ENCODE measurements at places on chromosomes 1 and 21.

DNA sequence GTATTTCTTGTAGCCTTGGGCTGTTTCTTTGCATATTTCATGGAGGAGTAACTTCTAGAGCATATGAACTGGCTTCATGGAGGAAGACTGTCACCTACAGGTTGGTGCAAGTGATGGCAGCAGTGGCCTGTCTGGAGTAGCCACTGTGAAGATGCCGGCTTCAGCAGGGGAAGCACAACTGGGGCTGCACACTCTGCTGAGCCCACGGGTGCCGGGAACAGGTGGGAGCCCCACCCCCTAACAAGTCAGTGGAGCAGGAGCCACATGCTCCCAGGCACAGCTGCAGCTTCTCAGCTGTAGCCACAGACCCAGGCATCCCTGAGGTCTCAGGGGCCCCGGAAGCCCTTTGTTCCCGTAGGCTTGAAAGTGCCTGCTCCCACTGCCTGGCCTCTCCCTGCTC, 43.2 kb upstream of the C1orf185 start:
- no peak for DNase-seq

DNA sequence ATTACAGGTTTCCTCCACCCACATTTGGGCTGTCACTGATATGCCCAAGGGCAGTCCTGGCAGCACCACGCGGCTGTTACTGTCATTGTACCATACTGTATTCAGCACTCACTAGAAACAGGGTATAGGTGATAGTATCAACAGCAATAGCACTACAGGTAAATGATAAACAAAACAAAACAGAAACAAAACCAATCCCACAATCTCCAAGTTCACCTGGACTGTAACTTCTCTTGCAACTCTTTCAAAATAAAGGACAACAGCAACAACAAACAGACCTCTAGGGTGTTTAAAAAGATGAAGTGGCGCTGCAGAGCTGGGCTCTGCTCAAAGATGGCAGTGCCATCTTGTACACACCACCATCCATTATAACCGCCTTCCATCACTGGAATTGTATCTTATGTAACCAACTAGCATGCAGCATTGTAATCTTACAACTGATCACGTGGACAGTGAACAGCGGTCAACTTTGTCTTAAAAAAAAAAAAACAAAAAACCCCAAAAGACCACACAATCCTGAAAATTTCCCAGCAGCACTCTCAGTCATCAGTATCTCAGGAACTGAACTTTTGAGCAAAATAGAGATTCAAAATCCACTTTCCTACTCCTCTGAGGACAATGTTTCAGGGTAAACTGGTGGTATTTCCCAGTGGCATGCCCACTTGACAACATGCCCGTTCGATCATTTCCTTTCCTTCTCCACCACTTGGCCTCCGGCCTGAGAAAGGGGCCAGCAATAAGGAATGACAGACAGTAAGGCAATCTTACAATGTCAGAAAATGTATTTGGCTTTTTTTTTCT, 3.8 kb downstream of the IRF2BP2 start:
- peak; percentile 54 for DNase-seq

DNA sequence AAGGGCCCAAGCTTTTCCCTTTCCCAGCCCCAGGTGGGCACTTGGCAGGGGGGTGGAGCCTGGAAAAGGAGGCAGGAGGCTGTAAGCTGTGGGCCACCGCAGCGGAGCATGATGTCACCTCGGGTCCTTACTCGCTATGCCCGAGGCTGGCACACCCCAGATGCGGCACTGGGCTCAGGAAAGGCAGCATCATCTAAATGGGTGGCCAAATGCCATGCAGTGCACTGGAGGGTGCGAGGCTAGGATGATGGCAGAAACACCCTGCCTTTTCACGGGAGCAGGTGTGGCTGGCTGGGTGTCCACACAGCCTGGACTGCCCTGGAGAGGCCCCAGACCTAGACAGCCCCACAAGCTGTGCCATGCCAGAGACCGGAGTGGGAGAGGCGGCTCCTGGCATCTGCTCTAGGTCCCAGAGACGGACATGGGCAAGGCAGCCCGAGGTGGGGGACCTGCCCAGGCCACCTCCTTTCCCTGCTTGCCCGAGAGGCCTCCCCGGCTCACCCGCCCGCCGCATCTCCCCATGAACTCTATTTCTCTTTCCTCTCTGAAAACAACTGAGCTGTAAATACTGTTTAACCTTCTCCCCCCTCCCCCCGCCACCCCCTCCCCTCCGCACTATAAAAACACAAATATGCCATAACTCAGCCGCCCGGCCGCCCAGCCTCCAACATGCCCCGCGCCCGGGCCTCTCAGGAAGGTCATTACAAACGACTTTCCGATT, 124.7 kb downstream of the CASZ1 start:
- no peak for DNase-seq

DNA sequence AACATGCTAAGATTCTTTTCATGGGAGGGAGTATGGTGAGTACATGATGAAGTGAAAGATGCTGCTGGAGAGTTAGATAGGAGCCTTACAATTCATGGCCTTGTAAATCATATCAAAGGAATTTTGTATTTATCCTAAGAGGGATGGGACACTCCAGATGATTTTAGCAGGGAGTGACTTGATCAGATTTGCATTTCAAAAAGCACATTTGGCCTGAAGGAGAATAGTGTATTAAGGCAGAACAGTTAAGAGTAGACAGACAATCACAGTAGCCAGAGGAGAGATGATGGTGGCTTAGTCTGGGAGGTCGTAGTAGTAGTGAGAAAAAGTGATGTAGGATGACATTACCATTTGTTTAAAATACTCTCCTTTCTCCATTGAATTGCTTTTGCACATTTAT, 48.8 kb downstream of the SYCP1 start:
- DNase-seq, result no peak

DNA sequence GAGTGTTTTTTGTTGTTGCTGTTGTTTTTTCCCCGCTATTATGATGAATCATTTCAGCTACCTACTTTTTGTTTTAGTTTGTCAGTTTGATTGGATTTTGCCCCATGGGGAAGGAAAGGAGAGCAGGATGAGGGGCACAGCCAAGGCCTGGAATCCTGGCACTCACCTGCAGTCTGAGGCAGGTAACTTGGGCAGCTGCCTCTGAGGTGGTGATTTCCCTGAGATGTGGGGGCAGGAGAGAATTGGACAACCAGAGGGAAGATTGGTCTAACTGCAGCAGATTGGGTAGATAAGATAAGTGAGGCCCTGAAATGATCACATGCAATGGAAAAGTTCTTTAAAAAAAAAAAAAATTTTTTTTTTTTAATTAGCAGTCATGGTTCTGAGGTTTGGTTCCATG, 1.5 kb upstream of the LAX1 start:
- DNase-seq, result no peak

DNA sequence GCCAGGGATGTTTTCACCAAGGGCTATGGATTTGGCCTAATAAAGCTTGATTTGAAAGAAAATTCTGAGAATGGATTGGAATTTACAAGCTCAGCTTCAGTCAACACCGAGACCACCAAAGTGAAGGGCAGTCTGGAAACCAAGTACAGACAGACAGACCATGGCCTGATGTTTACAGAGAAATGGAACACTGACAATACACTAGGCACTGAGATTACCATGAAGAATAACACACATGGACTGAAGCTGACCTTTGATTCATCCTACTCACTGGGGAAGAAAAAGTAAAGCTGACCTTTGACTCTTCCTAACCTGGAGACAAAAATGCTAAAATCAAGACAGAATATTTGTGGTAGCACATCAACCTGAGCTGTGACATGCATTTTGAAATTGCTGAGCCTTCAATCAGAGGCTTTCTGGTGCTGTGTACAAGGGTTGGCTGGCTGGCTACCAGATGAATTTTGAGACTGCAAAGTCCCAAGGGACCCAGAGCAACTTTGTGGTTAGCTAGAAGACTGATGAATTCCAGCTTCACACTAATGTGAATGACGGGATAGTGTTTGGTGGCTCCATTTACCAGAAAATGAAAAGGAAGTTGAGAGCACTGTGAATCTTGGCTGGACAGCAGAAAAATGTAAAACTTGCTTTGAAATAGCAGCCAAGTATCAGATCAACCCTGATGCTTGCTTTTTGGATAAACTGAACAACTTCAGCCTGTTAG, 190.4 kb upstream of the KCTD3 start:
- no peak for DNase-seq

GRCh38 chr21:38460171-38460742, 38.0 kb downstream of the ERG start:
- DNase-seq, result no peak

DNA sequence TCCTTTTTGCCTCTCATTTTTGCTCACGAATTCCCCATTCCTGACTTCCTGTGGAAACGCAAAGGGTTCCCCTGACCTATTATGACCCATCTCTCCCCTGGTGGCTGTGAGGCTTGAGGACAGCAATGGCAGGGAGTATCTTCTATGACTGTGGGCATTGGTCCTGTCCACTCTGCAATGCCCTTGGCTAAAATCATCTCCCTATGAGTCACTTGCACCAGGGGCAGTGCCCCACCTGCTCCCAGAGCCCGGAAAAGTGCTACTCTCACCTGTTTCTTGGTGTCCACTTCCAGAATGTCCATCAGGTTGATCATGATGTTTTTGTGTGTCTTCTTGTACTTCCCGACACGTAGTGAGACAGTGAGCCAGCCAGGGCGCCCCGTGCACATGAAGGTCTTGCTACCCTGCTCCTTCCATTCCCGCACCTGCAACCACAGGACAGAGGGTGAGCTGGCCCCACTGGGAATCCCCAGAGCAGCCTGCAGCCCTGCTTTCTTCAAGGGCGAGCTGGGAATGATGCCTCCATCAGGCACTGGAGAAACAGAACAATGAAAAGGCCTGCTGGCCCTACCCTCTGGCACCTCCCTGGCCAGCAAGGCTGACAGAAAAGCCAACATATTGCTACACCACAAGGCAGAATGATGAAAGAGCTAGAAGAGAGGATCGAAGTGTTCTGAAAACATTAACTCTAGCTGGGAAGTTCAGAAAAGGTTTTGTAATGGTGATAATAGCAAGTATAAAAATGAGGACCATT, 3.5 kb downstream of the DHCR24 start:
- DNase-seq, result no peak

DNA sequence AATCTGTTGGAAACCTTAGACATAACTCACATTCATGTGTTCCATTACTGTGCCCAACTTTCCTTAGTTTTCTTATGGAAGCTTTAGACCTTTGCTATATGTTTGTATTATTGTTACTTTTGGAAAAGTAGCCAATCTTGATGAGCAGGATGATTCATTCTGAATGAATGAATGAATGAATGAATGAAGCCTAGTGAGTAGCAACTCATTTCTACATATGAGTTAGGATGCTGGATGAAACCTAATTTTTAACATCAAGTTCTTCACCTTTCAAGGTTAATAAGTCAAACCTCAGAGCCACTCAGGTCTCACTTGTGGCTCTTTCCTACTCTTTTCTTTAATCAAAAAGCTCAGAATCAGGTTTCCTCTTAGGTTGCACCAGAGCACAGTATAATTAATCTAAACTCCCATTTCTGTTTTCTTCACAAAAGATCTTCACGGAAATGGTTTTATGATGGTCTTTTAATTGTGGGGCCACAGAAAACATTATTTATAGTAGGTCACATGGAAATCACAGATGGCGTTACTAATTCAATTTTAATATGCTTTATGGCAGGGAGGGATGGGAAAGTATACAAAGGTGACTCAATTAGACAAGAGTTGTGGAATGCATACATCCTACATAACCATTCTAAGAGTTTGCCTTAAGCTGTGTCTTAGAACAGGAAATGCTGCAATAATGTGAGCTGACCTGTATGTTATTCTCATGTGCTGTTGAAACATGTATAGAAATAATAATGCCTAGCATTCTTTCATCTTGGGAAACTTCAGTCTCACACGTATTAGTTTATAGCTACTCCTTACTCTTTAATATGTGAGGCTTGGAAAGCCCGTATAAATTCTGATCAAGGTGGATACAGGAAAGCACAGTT, 4.5 kb upstream of the DDX59 start:
- DNase-seq, result no peak

DNA sequence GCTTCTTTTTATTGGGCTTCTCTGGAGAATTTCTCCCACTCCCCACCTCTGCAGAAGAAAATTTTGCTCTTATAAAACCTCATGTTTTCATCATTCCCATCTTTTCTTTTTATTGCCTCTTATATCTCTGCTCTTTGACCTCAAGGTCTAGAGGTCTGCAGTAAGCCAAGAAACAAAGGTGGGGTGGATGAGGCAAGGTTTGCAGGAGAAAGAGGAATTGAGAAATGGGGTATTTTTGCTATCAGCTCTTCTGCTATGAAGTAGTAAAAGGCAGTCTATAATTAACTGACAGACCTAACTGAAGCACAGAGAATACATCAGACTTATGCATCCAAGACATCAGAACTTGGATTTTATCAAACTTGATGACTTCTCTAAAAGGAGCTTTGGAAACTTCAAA, 22.9 kb downstream of the SYT11 start:
- DNase-seq, result no peak

DNA sequence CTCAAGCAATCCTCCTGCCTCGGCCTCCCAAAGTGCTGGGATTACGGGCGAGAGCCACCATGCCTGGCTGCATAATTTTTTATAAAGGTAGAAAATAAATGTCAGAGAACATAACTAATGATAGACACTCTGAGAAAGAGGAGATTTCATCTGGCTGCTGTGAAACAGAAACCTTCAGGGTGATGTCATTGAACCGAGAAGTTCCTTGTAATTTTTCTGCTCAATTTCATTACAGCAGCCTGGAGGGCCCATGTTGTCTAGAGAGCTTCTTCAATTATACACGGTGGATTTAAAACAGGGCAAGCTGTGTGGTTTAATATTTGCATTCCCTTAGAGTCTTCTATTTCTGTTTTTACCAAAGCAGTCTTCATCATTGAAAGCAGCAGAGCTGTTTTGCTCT, 64.3 kb upstream of the MORC3 start:
- DNase-seq, result no peak

DNA sequence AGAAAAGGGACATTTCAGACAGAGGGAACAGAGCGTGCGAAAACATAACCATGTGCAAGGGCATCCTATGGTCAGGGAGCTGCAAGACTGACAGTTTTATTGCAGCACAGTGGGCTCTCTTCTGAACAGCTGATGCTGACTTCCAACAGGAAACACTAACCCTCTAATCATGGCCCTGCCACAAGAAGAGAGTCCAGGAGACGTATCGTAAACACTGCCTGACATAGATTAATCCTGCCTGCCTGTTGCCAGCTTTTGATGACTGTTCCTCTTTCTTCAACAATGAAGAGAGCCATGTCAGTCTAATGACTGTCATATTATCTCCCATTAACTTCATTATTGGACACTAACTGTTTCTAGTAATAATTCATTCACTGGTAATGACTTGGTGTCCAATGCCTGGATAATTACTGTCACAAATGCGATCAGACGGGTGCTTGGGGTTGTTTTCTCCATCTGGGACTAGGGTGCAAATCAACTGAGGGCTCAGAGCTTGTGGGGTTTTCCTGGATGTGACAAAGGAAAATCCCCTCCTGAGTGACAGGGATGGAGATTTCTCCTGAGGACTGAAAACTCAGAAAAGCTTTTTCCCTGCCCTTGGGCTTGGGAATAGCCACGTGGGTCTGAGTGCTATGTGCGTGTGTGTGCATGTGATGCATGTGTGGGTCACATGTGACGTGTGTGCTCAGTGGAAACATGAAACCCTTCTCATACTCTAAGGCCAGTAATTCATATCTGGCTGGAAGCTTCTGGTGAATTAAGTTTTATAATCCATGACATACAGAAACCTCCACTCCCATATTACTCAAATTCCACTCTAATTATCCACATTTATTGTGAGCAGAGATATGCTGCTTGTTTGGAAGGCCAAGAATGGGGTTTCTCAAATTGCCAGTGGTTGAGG, 144.0 kb upstream of the PLXNA2 start:
- DNase-seq, result no peak

- DNase-seq, result no peak
These were observed 33.0 kb downstream of the HUNK start for GRCh38 chr21:31905503-31906451.
